ENCODE measurements at places on chromosomes 1 and 21.

DNA sequence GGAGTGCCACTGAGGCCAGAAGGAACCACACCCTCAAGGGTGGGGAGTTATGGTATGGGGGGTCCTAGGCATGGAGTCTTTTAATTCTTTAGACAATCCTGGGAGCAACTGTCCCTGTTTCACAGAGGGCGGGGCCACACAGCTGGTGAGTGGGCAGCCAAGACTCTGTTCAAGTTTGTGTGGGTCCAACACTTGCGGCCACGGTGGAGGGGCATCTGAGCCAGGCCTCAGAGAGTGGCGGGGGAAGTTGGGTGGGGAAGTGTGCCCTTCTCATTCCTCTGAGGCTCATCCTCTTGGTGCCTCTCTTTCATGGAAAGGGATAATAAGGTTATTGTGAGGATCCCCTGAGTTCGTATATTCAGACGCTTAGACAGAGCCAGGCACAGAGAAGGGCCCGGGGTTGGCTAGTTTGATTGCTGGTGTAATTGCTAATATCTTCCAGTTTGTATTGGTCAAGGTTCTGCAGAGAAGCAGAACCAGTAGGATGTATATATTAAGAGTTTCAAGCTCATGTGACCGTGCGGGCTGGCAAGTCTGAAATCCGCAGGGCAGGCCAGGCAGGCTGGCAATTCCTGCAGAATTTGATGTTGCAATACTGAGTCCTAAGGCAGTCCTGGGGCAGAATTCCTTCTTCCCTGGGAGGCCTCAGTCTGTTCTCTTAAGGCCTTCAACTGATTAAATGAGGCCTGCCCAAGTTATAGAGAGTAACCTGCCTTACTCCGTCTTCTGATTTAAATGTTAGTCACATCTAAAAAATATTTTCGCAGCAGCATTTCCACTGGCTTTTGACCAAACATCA lies 15.9 kb downstream of the PCSK9 start:
- no peak for DNase-seq

GRCh38 chr1:225354906-225355305 lies 72.9 kb downstream of the LBR start:
- no peak for DNase-seq

GRCh38 chr1:229714964-229715603 lies 89.0 kb downstream of the URB2 start:
- peak; percentile 41 for DNase-seq

- DNase-seq = no peak
Measured at GRCh38 chr1:45545553-45546310, 4.9 kb upstream of the AKR1A1 start.

DNA sequence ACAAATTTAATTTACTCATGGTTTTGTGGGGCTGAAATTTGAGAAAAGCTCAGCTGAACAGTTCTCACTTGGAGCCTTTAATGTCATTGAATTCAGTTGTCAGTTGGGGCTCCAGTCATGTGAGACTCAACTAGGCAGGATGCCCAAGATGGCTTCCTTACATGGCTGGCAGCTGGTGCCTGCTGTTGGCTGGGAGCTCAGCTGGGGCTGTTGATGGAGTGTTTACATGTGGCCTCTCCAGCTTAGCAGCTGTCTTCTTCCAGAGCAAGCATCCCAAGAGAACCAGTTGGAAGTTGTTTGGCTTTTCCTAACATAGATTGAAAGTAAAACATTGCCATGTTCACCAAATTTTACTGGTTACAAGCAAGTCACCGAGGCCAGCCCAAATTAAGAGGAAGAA lies 81.8 kb upstream of the KCNA3 start:
- no peak for DNase-seq

DNA sequence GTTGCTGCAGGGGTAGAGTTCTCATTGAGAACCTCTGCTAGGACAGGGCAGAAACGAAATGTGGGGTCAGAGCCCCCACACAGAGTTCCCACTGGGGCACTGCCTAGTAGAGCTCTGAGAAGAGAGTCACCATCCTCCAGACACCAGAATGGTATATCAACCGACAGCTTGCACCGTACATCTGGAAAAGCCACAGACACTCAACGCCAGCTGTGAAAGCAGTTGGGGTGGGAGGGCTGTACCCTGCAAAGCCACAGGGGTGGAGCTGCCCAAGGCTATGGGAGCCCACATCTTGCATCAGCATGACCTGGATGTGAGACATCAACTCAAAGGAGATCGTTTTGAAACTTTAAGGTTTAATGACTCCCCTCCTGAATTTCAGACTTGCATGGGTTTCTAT lies 284.0 kb upstream of the DEPDC1 start:
- no peak for DNase-seq

- DNase-seq = peak; percentile 45
Measured at GRCh38 chr21:36694031-36694515, 4.8 kb upstream of the SIM2 start.

GRCh38 chr21:32994305-32994704 lies 31.4 kb upstream of the OLIG2 start:
- DNase-seq = peak; percentile 18

DNA sequence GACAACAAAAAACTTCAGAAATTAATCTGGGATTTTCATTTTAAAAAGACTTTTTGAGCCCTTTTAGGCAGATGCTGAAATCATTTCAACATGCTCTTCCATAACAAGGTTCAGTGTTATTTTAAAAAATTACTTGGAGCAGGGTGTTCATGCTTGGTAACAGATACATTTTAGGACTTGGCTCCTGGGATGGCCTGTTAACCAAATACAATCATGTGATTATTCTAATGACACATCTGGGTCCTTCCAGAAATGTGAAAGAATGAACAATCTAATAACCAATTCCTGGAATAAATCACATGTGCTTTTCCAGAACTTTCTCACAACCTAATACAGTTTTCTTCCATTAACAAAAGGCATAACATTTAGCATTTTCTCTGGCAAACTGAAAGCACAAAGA lies 379.8 kb upstream of the RUNX1 start:
- DNase-seq = no peak

GRCh38 chr1:162009501-162010174 lies 14.0 kb downstream of the OLFML2B start:
- DNase-seq = no peak

DNA sequence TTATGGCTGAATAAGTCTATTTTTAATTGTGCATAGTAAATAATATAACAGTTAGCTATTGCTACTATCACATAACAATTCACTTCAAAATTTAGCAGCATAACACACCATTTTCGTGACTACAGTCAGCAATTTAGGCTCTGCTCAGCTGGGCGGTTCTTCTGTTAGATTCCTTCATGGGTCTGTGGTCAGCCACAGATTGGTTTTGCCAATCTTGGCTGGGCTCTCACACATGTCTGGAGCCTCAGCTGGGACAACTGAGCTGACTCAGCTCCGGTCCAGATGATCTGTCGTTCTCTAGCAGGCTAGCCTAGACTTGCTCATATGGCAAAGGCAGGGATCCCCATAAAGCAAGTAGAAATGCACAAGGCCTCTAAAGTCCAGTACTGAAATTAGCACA lies 15.1 kb upstream of the CDC42BPA start:
- DNase-seq = peak; percentile 73

- DNase-seq = no peak
Measured at GRCh38 chr1:46334030-46334384, 6.6 kb upstream of the NSUN4 start.

- peak; percentile 21 for DNase-seq
Measured at GRCh38 chr1:91526496-91526895, 25.8 kb downstream of the CDC7 start.

GRCh38 chr1:10338047-10338446 lies 60.8 kb upstream of the PGD start:
- DNase-seq = peak; percentile 41

GRCh38 chr1:235329139-235329902 lies 951 bp downstream of the GGPS1 start:
- peak; percentile 50 for DNase-seq

DNA sequence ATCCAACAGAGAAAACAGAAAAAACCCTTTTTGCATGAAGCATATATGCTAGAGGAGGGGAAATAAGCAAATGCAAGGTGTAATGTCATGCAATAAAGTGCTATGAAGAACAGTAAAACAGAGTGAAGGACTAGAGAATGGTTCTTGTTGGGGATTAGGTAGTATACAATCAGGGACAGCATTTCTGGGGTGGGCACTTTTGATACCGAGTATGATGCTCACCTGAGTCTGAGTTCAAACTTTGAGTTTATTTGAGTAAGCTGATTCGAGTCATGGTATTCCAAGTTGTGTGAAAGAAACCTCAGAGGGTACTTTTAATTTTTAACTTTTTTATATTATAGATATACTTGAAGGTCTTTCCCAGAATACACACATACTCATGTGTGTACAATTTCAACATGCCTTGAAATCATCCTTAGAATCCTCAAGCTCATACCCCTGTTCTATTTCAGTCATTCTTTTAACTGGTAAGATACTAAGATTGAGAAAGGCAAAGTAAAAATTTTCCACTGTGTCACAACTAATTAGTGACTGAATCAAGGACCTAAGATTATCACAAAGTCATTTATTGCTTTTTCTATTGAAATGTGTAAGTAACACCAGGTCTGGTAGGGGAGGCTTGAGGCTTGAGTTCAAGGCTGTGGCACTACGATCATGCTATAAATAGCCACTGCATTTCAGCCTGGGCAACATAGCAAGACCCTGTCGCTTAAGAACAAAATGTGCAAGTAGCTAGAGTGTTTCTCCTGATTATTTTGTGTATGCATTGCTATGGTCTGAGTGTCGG lies 12.1 kb downstream of the LRRC8B start:
- DNase-seq = no peak

- DNase-seq = no peak
Measured at GRCh38 chr1:98384461-98385141, 276.9 kb upstream of the SNX7 start.

DNA sequence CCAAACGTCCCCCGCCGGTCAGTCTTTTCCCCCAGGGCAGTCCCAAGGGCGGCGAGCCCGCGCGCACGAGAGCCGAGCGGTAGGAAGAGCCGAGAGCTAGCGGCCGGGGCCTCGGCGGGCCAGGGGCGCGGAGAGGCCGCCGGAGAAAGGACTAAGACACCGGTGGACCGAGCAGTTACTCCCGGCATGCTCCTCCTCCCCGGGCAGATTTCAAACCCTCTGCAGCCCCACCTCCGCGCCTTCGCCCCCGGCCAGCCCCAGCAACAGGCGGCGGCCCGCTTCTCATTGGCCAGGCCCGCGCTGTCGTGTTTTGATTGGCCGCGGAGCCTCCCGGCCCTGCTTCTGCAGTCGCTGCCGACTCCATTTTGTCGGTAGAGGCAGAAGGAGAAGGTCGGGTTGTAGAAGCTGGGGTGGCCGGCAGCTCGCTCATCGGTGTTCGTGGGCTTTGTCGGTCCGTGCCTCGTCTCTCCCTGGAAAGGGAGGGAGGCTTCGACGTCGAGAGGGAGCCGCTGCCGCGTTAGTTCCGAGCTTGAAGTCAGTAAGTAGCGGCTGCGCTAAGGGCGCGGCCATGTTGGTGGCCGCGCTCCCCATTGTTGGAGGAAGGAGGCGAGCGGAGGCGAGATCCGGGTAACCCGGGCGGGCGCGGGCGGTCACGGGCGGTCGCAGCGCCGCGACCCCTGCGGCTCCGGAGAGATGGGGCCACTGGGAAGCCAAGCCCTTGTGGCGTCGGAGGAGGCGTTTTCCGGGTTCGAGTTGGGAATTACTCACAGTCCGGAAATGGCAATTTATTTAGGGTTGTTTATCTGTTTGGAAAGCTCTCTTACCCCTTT lies at the start of gene PNRC2:
Gene PNRC2, plus strand, starts transcription at position 368 of the 830 bp plus-strand sequence. CDS start 1,630 bp downstream, outside the sequence.
- DNase-seq = peak; percentile 97

- peak; percentile 95 for DNase-seq
Measured at GRCh38 chr1:246005067-246005466, 502.0 kb downstream of the SMYD3 start.

DNA sequence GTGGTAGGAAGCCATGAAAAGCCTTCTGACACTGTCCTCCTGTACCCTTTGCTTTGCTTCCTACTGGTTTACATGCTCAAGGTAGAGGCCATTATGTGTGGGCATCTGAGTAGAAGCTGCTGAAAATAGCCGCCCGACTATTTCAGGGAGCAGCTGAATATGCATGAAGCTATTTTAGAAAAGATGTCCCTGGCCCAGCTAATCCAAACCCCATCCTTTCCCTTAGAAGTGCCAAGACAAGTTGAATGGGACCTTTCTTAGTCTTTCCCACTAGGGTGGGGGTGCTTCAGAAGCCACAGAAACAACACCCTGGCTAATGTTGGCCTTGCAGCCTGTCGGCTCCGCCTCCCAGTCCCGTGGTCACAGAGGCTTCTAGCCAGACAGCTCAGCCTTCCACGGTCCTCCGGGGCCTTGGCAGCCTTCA lies 205.1 kb upstream of the EDN2 start:
- no peak for DNase-seq

GRCh38 chr1:20063861-20064292 lies 6.1 kb upstream of the PLA2G5 start:
- DNase-seq = peak; percentile 83

DNA sequence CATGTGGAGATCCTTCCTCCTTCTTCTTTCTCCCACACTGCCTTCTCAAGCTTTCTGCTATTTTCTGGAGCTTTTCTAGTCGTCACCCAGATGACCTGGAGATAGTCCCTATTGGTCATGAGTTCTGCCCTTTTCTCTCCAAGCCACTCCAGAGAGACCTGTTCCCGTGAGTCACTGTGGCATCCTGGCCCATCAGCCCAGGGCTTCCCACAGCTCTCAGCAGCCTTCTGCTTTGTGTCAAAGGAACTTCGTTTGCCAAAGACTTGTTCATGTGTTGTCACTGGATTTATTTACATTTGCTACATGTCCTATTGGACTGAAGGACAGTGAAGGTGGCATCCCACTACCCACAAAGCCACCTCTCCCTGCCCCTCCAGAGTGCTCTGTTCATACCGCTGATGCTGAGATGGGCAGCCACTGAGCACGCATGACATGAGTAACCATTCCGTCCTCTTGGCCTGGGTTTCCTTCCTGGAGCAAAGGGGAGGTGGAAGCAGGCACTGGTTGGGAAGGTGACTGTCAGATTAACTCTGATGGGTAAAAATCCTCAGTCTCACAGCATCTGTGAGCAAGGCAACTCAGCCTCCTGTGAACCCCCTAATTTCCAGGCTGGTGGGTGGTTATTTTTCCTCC lies 119.2 kb downstream of the EDEM3 start:
- DNase-seq = no peak

DNA sequence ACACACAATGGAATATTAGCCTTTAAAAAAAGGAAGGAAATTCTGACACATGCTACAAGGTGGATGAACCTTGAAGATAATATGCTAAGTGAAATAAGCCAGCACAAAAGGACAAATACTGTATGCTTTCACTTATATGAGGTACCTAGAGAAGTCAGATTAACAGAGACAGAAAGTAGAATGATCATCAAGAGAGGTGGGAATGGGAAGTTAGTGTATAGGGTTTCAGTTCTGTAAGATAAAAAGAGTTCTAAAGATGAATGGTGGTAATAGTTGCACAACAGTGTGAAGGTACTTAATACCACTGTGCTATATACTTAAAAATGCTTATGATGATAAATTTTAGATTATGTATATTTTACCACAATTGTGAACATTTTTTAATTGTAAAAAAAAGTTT lies 7.2 kb downstream of the RPAP2 start:
- DNase-seq = no peak

DNA sequence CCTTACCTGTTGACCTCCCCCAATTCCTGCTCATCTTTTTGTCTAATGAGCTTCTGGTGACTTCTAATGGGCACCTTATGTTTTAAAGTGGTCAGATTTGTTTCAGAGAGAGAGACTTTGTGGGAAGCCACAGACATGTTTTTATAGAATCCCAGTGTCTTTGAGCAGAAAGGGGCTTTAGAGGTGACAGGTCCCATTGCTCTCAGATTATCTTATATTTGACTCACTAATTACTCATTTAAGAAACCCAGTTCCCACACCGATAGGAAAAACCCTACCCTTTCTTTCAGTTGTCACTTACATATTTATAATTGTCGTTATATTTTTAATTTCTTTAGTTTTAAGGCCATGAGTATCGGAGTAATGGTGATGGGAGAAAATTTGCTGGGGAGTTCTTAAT lies 215.5 kb downstream of the CAMTA1 start:
- no peak for DNase-seq

All from EL (cell line).